ENCODE measurements at places on chromosomes 5 and 9.

- no peak for DNase-seq
Observed at GRCh38 chr5:95369782-95370181, 21.4 kb upstream of the FAM81B start.

DNA sequence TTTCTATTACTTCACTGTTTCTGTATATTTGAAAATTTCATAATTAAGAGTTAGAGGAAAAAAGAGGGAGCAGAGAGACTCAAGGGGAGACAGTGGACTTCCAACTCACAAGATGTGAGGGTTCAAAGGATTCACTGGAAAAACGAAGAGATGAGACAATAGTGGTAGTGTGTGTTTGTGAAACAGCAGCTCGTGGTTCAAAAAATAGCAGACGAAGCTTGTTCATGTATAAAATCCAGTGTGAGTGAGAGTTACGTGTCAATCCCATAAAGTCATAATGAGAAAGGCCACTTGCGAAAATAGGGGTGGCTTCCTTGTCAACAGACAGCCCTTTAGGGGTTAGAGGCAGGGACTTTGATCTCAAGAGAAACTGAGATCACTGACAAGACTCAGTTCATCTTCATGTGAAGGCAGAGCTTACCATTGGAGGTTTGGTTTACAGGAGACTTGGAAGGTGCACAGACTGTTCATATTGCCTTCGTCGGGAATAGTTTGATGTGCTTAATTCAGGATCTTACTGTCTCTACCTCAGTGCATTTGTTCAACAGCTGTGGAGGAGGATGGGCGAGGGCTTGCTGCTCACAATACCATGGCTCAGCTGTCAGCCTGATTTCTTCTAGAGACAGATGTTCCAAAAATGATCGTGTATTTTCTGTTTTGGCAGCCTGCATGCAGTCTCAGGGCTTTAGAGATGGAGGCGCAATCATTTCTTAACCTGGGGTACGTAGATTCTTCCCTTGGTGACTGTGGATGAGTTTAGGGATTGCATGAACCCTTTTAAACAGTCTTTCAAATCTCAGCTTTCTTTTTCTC is 105.7 kb upstream of the KLF9 start:
- peak; percentile 62 for DNase-seq

DNA sequence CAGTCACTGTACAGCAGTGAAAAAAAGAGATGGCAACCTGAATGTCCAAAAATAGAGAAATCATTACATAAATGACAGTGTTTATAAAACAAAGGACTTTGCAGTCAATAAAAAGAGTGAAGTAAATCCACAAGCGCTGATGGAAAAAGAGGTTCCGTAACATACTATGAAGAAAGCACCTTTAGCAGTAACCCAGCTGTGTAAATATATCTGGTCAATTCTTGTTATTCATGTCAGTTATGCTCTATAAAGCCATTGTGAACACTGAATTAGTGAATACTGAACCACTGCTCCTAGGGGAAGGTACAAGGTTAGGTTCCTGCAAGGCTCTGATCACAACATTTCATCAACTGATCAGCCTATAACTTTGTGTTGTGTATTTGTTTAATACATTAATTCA is 39.5 kb downstream of the CCNJL start:
- no peak for DNase-seq

GRCh38 chr9:107755246-107755645 is 265.7 kb upstream of the KLF4 start:
- DNase-seq, result no peak

GRCh38 chr5:139747583-139748504 is 47.8 kb upstream of the PSD2 start:
- DNase-seq, result peak; percentile 86

GRCh38 chr5:124052201-124052600 is 540.2 kb downstream of the CSNK1G3 start:
- DNase-seq, result peak; percentile 86

GRCh38 chr5:95921501-95921900 is 40.1 kb downstream of the ELL2 start:
- no peak for DNase-seq

- DNase-seq, result no peak
Observed at GRCh38 chr9:69211424-69212036, 37.5 kb downstream of the TJP2 start.

GRCh38 chr9:115422932-115423440 is 305.0 kb upstream of the TNC start:
- DNase-seq, result no peak

GRCh38 chr5:34742061-34742460 is 85.9 kb downstream of the RAI14 start:
- DNase-seq, result no peak

GRCh38 chr9:104700306-104700705 is 6.0 kb downstream of the OR13D1 start:
- no peak for DNase-seq

GRCh38 chr9:109313351-109313750 is 7.5 kb downstream of the EPB41L4B start:
- DNase-seq, result peak; percentile 90
